ENCODE measurements at places on chromosomes 3 and 15. TPM values are rescaled to one million over a fixed set of nuclear protein-coding genes. Genes with fewer than 3 reads are reported as not detected.

The FHIT gene
- polyA plus RNA-seq: 9.7 TPM

The ZKSCAN7 gene
- polyA plus RNA-seq: 1.7 TPM

The C15orf62 gene
- polyA plus RNA-seq: 0.87 TPM

The ZBBX gene
- polyA plus RNA-seq: 11.3 TPM

The ADAMTS7 gene
- 3.4 TPM for polyA plus RNA-seq
